NCI-H1436 (cell line): ENCODE measurements at places on chromosomes 4 and X.

GRCh38 chrX:68748030-68748429 lies 80.8 kb upstream of the EFNB1 start:
- no peak for DNase-seq

DNA sequence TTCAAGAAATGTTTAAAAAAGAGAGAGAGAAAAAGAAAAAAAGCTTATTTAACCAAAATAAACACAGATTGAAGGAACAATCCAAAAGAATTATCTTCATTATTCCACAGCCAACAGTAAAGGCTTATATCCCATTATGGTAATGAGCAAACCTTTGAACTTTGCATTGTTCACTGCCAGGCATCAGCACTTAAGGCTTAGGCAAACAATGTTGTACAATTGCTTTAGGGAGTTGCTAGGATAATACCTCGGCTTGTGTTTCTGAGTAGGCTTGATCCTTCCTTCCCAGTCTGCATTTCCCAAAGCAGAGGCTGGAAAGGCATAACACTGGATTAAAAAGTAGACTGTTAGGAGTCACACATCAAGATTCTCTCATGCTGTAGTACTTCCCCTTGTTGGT lies 352.7 kb upstream of the IGFBP7 start:
- no peak for DNase-seq

DNA sequence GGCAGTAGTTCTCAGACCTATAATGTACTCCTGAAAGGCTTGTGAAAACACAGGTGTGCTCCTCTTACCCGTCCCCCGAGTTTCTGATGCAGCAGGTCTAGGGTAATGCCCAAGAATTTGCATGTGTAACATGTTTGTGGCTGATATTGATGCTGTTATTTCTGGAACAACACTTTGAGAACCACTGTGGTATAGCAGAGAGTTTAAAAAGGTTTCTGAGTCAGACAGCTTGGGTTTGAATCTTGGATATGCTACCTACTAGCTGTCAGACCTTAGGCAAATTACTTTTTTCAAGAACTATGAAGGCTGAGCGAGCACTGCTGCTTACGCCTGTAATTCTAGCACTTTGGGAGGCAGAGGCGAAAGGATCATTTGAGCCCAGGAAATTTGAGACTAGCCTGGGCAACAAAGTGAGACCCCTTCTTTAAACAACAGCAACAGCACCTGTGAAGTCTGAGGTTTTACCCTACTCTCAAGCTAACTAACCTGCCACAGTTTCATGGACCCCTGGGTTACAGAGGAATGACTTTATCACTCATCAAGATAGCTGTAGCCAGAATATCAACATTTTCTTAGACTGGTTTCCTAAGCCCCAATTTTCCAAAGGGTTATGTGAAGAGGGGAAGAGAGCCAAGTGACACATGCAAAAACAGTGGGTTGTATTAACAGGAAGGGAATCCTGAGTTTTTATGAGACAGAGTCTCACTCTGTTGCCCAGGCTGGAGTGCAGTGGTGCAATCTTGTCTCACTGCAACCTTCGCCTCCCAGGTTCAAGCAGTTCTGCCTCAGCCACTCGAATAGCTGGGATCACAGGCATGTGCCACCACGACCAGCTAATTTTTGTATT lies 5.1 kb downstream of the AFF1 start:
- DNase-seq = no peak

DNA sequence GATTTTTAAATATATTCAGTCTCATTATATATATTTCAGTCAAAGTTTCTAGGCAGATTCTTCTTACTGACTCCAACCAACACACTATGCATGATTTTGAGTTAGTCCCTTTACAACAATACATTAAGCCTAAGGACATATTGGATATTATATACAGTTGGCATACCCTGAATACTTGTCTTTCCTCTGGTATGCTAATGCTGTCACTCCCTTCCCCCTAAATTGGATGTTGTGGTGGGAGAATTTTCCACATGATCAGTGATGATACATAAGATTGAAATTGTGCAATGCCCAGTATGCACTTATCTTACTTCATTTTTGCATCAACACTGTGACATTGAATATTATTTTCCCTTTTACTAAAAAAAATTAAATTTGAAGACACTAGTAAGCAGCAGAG lies 935.2 kb downstream of the PCDH7 start:
- DNase-seq = no peak

DNA sequence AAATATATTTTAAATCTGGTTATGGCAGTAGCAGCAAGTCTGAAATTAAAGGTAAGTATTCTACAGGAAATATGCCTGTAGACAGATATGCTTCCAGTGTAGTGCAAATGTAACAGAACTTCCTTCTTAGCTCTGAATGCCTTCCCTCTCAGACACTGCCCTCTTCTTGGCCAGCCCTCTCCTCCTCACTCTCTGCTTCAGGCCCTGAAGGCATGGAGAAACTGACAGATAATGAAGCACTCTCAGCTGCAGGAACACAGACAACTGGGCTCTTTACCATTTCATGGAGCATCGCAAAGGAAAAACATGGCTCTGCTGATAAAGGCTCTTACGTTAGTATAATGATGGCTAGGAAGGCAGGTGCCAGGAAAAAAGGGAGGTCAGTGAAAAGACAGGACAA lies 431.5 kb upstream of the RASGEF1B start:
- DNase-seq = no peak

- no peak for DNase-seq
Measured at GRCh38 chr4:23290656-23291055, 597.9 kb downstream of the GBA3 start.

DNA sequence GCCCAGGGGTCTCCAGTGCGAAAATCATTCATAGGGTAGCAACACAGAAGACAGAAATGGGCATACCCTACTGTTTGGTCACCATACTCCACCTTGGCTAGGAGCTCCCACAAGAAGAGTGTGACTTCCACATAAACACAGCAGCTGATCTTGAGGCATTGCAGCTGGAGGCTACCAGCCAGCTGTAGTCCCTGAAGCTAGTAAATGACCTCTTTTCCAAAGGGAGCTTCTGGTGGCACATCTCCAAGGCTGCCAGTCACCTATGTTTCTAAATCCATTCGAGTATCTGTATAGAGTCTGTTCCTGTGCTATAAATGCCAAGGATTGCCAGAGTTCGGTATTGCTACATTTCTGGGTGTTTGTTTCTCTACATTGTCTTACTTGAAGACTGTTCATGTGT lies 21.3 kb upstream of the PNPLA4 start:
- DNase-seq = no peak

DNA sequence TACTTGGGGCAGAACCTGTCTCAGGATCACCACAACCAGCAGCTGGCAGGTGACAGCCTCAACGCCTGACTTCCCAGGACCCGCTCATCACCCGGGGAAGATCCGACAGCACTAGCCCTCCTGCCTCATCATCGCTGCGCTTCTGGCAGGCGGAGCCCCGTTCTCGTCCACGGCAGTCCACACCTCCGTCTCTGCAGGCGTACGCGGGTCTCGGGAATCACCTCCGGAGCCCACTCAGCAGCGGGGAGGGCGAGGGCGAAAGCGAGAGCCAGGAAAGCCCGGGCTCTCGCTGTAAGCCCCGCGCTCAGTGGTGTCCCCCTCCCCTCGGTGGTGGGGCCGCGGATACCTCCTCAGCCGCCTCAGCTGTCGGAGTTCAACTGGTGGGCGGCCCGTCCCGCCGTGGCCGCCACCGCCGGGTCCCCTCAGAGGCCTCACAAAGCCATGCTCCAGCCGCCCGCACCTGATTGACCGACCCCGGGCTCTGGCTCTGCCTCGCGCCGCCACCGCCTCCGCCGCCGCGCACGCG lies 518 bp upstream of the CNKSR2 start:
- DNase-seq = no peak

GRCh38 chrX:57289089-57289488 lies 2.6 kb downstream of the FAAH2 start:
- DNase-seq = no peak

- no peak for DNase-seq
Measured at GRCh38 chr4:54659313-54659712, 1.6 kb downstream of the KIT start.

DNA sequence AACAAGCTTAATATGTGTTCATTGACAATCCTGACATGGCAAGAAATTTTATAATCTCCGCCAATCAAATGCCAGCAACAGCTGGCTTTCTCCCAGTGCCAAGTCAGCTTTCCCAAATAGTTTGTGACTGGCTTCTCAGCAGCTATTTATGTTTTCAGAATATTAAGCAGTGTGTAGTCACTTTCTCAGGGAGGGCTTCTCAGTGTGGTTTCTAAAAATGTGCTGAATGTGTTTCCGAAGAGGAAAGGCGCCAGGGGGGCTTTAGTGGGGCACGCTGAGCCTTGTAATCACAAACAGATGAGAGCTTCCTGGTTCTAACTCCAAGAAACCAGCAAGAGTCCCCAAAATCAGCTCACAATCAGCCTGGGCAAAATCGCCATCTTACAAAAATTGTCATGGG lies 258.7 kb upstream of the CPEB2 start:
- DNase-seq = no peak

DNA sequence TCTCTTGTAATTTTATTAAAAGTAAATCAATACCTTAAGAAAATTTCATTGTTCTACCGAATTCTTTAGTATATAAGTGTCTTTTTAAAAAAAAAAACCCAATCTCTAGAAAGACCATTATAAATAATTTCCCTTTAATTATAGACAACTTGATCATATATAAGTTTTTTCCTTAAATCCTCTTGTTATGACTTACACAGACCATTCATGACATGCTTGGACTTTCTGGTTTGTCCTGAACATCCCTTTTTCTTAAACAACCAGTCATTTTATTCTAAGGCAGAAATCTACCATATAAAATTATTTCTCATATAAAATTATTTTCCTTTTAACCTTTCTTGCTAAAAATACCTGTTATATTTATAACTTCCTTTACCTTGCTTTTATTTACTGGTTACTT lies 15.4 kb upstream of the FHDC1 start:
- no peak for DNase-seq

DNA sequence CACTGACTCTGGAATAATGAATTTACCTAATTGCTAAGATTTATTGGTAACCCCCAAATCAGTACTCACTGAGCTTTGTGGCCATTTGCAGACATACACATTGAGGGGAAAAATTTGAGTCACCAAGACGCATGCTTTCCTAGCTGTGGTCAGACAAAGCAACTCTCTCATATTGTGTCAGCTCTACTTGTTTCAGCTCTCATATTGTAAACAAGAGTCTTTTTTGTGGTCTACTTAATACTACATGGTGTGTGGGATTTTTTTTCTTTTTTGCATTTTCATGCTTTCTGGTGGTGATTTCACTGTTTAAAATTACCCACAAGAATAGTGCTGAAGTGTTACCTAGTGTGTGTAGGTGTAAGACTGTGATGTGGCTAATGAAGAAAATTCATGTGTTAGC lies 428.2 kb upstream of the GALNT7 start:
- DNase-seq = no peak

DNA sequence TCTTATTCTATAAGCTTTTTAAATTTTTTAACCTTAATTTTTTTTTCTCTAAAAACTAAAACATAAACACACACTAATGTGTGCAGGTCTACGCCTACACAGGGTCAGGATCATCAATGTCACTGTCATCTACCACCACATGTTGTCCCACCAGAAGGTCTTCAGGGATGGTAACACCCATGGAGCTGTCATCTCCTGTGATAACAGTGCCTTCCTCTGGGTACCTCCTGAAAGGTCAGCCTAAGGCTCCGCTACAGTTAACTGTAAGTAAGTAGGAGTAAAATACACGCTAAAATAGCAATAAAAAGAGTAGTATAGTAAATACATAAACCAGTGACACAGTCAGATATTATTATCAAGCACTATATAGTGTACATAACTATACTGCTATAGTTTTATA lies 45.9 kb upstream of the GPRIN3 start:
- no peak for DNase-seq

DNA sequence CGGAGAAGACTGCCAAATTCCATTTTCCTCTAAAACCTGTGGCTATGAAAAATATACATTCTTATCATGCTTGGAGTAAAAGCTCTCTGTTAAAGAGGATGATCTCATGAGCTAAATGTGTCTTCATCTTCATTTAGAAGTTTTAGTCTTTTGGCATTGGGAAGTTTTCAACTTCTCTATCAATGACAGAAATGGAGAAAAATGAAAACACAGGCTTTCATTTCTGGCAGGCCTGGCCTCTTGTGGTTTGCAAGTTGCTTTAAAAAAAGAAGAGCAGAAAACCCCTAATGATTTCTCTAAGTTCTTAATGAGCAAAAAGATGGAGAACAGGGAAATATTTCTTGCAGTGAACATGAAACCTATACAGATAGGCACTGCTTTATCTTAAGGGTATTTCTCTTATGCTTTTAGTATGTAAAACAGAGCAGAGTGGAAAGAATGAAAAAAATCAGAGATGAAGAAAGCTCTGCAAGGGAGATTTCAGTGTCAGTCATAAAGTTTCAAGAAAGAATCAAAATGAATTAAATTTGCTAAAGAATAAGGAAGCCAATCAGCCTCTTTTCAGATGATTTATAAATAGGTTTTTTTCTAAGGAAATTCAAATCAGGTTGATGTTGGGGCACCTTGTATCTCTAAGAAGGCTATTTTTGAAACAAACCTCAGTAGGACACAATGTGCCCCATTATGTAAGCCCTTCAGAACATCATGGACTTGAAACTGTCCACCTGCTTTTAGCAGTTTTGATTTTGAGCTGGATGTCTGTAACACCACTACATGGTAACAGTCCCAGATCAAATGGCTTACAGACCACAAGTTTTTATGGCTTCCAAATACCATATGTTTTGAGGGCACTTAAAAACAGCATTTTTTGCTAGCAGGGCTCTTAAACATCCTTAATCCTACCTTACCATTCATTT lies 225.0 kb downstream of the GRIA3 start:
- DNase-seq = no peak

DNA sequence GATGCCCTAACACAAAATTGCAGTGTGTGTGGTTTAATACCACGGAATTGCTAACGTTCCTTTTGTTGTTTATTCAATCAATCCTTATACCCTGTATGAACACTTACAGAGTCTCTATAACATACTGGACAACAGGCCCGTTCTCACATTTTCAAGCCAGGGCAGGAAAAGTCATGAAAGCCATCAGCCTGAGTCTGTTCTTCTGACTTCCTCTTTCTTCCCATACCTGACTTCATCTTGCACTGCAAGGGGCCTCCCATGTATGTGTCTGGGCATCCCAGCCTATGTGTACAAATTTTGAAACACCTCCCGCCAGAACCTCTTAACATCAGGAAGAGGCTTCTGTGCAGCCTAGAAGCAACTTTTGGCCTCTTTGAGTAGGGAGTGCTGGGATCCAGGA lies 4.9 kb upstream of the SHISA3 start:
- DNase-seq = no peak

DNA sequence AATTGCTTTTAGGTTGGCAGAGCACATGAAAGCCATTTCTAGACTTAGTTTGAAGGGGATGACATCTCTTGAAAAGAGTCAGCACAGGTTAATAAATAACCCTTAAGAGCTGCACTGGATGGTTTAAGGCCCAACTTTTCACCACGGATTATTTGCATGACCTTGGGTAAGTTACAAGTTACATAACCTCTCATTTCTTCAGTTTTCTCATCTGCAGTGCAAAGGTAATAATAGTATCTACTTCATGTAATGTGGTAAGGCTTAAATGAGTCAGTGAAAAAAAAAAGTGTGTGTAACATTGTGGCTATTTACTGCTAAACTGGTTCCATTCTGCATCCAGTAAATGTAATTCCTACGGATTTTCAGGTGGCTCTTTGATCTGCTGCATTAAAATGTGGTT lies 715.8 kb downstream of the CCSER1 start:
- no peak for DNase-seq

GRCh38 chr4:17577665-17578481 lies 875 bp downstream of the LAP3 start:
- DNase-seq = no peak

- no peak for DNase-seq
Measured at GRCh38 chrX:139692506-139692849, 15.5 kb downstream of the MCF2 start.
